ENCODE measurements at places on chromosomes 12 and 14.

GRCh38 chr12:47779943-47780504 is 7.0 kb downstream of the SLC48A1 start:
- DNase-seq, result no peak

- no peak for DNase-seq
Observed at GRCh38 chr12:15218794-15219193, 2.4 kb downstream of the RERG start.

- DNase-seq, result peak; percentile 84
Observed at GRCh38 chr12:75705749-75706711, 194.6 kb upstream of the KRR1 start.

GRCh38 chr12:119182701-119183493 is 4.2 kb downstream of the HSPB8 start:
- DNase-seq, result peak; percentile 97
